ENCODE measurements at places on chromosomes 1 and 21. TPM values are rescaled to one million over a fixed set of nuclear protein-coding genes. Genes with fewer than 3 reads are reported as not detected.

RHD gene
- total RNA-seq, result not detected

SLAMF8 gene
- total RNA-seq, result 0.11 TPM

PGLYRP4 gene
- not detected for total RNA-seq

TRIM46 gene
- 3.9 TPM for total RNA-seq

SPATA45 gene
- total RNA-seq, result not detected

KPRP gene
- not detected for total RNA-seq

RHBG gene
- total RNA-seq, result not detected

DAB1 gene
- 0.12 TPM for total RNA-seq

OR6P1 gene
- not detected for total RNA-seq

RAP1GAP gene
- total RNA-seq, result 1.2 TPM

RHOU gene
- total RNA-seq, result 2.1 TPM

INTS7 gene
- total RNA-seq, result 22.4 TPM

Measured in uterine smooth muscle cell (primary cell).